ENCODE measurements at places on chromosomes 6 and 20. TPM values are rescaled to one million over a fixed set of nuclear protein-coding genes. Genes with fewer than 3 reads are reported as not detected.

DNA sequence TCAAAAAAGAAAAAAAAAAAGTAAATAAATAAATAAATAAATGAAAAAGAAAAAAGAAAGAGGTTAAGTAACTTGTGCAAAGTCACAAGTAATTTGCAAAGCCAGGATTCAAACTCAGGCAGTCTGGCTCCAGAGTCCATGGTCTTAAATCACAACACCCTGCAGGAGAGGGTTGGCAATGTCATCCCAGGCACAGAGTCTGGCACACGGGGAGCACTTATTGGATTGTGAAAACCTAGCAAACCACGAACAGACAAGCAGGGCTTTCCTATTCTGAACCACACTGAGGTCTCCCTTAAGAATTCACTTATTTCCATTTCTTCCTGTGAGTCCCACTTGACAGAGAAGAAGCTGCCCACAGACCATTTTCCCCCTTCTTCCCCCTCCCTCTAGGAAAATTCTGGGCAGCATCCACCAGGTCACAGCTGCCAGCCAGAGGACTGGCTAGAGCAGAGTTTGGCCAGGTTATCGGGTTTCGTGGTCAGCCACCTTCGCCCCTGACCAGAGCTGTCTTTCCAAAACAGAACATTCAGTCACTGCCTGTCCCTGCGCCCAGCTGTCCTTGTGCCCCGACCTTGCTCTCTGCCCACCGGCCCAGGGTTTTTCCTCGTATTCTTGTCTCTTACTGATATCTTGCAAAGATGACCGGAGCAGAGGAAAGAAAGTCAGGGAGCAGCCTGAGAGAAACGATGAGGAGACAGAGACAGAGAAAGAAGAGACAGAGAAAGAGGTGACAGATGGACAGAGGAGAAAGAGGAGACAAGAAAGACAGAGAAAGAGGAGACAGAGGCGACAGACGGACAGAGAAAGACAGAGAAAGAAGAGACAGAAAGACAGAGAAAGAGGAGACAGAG is 106.4 kb upstream of the PTPN1 start:
- no peak for DNase-seq

GRCh38 chr6:130020073-130020906 is 1.9 kb downstream of the L3MBTL3 start:
- DNase-seq, result peak; percentile 48

GRCh38 chr6:169556758-169557548 is 144.9 kb downstream of the WDR27 start:
- DNase-seq, result no peak

- no peak for DNase-seq
Measured at GRCh38 chr6:124714728-124715127, 247.5 kb upstream of the RNF217 start.

DNA sequence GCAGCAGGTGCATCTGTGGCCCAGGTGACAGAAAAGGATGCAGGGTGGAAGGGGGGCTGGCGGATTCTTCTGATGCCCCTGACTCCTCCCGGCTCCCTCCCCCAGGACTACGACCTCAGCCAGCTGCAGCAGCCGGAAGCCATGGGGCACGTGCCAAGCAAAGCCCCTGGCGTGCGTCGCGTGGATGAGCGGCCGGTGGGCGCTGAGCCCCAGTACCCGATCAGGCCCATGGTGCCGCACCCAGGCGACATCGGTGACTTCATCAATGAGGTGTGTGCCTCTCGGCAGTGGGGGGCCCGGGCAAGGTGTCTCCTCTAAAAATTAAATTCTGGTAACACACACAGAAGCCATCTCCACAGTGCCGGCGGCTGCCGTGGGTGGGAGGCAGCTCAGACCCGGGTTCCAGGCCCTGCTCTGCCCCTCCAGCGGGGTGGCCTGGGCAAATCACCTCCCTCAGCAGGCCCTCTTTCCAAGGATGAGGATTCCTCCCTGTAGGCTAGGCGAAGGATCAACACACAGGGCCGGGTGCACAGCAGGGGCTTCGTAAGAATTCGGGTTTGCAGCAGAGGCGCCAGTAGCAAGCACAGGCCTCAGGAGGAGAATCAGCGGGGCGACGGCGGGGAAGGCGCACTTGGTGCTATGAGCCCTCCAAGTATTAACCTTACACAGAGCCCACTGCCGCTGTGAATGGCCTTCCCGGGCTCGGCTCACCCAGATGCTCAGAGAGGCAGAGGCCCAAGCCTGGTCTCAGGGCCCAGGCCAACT is 131.5 kb downstream of the TAF4 start:
- DNase-seq, result no peak

DNA sequence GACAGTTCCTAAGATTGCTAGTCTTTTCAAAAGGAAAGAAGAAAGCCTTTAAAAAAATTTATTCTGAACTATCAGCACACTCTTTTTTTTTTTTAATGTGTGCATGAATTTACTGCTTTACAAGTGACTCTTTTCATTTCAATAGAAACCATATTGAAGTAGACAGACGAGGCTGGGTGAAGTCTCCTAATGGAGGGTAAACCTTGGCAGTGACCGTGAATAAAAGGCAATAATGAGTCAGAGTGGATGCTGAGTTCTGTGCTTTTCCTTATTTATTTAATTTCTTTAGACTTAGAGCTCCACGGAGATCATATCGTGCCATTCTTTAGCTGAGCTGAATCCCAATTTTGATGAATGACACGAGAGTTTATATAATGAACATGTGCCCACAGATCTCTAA is 196.9 kb downstream of the PRL start:
- DNase-seq, result no peak

- no peak for DNase-seq
Measured at GRCh38 chr6:15824811-15825210, 162.0 kb upstream of the DTNBP1 start.

DNA sequence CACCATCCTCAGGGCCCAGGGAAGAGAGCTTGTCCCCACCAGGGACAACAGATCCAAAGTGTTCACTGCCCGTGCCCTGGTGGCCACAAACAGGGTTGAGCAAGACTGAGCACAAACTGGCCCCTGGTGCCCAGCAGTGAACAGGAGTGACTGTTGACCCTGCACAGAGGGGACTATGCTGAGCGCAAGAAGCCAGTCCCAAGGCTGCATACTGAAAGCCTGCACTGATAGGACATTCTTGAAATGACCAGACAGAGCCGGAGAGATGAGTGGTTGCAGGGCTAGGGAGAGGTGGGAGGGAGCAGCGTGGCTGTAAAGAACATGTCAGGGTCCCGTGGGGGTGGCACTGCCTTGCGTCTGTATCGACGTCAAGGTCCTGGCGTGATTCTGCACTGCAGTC is 2.9 kb upstream of the FNDC11 start:
- DNase-seq, result no peak

DNA sequence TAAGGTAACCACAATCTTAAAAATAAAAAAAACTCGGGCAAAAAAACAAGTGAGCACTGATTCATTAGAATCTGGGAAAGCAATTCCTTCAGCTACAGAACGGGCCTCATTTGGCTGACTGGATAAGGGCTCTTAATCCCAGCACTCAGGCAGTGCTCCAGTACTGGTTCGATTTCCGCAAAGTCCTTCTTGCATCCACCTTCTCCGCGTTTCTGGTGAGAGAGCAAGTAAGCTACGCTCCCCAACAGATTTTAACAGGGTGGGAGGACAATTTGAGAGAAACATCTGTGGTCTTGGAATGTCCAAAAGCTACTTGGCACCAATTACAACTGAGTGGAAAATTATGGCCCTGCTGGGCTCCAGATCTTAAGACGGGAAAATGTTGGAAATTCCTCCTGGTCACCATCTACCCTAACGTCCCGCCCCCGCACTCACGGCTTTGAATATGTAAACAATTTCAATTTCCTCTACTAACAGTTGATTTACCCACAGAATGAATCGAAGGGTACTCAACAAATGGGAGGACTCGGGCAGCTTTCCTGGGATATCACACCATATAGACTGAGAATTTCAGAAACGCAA is 18.1 kb upstream of the ZSCAN9 start:
- DNase-seq, result no peak

- DNase-seq, result no peak
Measured at GRCh38 chr6:137025786-137026730, 18.7 kb downstream of the IL20RA start.

DNA sequence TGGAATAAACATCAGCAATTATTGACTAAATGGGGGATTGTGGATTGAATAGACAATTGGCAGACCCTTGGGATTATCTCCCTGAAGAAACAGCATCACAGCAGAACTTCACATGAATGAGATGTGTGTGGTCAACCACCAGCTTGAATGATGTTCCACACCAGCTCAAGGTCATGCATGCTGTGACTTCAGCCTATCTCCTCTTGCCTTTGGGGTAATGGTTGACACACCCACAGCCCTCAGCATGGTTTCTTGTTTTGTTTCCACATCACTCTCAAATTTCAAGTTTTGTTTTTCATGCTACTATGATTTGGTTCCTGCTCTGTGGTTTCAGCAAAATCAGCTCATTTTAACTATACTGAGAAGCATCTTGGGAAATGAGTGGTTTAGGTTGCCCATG is 94.3 kb downstream of the PAK5 start:
- DNase-seq, result no peak

- no peak for DNase-seq
Measured at GRCh38 chr6:38273325-38273724, 366.4 kb downstream of the BTBD9 start.

- no peak for DNase-seq
Measured at GRCh38 chr6:328924-329323, 36.6 kb downstream of the DUSP22 start.

DNA sequence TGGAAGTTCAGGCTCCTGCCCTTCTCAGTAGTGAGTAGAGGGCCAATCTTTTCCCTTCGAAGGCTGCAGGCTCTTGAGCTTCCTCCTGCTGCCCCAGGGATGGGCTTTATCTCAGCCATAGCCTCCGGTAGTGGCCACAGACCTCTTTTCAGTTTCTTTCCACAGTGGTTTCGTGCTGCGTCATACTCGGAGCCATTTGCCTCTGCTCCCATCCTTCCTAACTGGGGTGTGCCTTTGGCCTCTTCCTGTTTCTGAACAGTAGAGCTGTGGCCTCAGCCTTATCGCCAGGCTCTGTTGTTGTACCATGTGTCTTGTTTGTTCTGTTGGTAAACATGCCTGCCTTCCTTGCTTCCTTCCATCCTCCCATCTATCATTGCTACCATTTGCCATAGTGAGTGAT is 54.1 kb downstream of the TULP4 start:
- no peak for DNase-seq

GRCh38 chr20:16059841-16060240 is 513.4 kb downstream of the KIF16B start:
- DNase-seq, result no peak

GRCh38 chr20:9686866-9687265 is 152.0 kb downstream of the PAK5 start:
- DNase-seq, result no peak

- DNase-seq, result no peak
Measured at GRCh38 chr6:167576050-167576741, 250.5 kb upstream of the AFDN start.

GRCh38 chr6:36267731-36268477 is 2.0 kb upstream of the PNPLA1 start:
- no peak for DNase-seq

- peak; percentile 73 for DNase-seq
Measured at GRCh38 chr6:14211562-14211942, 94.0 kb downstream of the CD83 start.

- DNase-seq, result no peak
Measured at GRCh38 chr20:5608104-5608441, 142.1 kb upstream of the SHLD1 start.

- DNase-seq, result no peak
Measured at GRCh38 chr6:45209762-45210161, 118.4 kb upstream of the RUNX2 start.

- DNase-seq, result peak; percentile 74
Measured at GRCh38 chr6:87151781-87152525, 3.4 kb upstream of the ZNF292 start.

- DNase-seq, result peak; percentile 51
Measured at GRCh38 chr6:23180504-23181293, 611.3 kb downstream of the HDGFL1 start.

DNA sequence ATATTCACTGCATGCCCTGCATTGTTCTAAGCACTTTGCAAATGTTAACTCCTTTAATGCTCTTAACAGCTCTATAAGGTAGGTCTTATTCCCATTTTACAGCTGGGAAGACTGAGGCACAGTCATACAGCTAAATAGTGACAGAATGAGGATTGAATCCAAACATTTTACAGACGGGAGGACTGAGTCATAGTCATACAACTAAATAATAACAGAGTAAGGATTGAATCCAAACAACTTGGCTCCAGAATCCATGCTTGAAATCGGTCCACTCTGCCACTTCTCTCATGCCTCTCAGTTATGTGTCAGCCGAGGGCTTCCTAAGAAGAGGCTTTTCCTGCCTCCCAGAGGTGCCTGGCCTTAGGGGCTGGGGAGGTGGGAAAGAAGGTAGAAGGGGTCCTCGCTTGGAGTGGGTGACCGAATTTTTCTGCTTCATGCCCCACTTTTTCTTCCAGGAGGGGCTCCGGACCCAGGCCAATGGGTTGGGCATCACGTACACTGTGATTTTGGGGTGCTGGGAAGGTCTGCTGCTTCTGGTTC is 137.4 kb upstream of the RNF24 start:
- DNase-seq, result no peak

GRCh38 chr6:131807644-131808459 is at the start of gene ENPP1:
Gene ENPP1 (plus strand): TSS chr6:131808020. CDS start chr6:131808036, 16 bp downstream.
- DNase-seq, result peak; percentile 76

DNA sequence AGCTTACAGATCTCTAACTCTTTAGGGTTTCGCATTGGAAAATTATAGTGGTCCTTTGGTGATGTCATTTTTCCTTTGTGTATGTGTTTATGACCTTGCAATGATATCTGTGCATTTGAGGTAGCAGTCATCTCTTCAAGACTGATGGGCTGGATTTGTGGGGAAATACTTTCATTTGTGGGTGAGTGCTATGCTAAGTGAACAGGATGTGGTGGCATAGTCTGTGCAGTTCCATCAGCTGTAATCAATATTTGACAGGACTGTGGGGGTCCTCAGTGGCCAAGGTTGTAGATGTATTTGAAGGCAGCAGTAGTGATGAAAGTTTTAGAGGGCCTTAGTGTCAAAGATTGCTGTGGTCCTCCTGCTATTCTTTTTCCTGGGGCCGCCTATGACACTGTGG is 79.5 kb downstream of the CYP39A1 start:
- DNase-seq, result no peak

SERPINB1 gene
- polyA plus RNA-seq, result 56.5 TPM

SLC17A4 gene
- 5.2 TPM for polyA plus RNA-seq

MAS1 gene
- not detected for polyA plus RNA-seq

GSTA1 gene
- 767 TPM for polyA plus RNA-seq

MATN4 gene
- 0.50 TPM for polyA plus RNA-seq

SEMG1 gene
- polyA plus RNA-seq, result not detected

MDN1 gene
- polyA plus RNA-seq, result 8.0 TPM

MYT1 gene
- 0.06 TPM for polyA plus RNA-seq

NR2E1 gene
- not detected for polyA plus RNA-seq
